ENCODE measurements at places on chromosomes 7 and 10. TPM values are rescaled to one million over a fixed set of nuclear protein-coding genes. Genes with fewer than 3 reads are reported as not detected.

Gene OR6B1
- not detected for total RNA-seq

Gene CTAGE6
- total RNA-seq: not detected

Gene CAPZA2
- 187 TPM for total RNA-seq

Gene H2BK1
- not detected for total RNA-seq

Gene CNTNAP2
- 2.1 TPM for total RNA-seq

Gene LRRC4
- total RNA-seq: 1.4 TPM

Gene SPDYE1
- not detected for total RNA-seq

Gene PRKRIP1
- 16.0 TPM for total RNA-seq

Gene TRPV5
- total RNA-seq: not detected

Gene PLPP4
- total RNA-seq: 0.34 TPM

Gene GHITM
- 395 TPM for total RNA-seq

Gene DDC
- total RNA-seq: not detected

Gene CPN1
- total RNA-seq: not detected

Gene FRMD4A
- 8.0 TPM for total RNA-seq

Gene CALML3
- 9.2 TPM for total RNA-seq

Gene GET4
- total RNA-seq: 44.1 TPM

Gene PLAU
- total RNA-seq: 90.2 TPM

Gene SPDYE6
- total RNA-seq: not detected

Data from nasal cavity respiratory epithelium epithelial cell of viscerocranial mucosa (primary cell).